ENCODE measurements at places on chromosomes 6 and 20.

DNA sequence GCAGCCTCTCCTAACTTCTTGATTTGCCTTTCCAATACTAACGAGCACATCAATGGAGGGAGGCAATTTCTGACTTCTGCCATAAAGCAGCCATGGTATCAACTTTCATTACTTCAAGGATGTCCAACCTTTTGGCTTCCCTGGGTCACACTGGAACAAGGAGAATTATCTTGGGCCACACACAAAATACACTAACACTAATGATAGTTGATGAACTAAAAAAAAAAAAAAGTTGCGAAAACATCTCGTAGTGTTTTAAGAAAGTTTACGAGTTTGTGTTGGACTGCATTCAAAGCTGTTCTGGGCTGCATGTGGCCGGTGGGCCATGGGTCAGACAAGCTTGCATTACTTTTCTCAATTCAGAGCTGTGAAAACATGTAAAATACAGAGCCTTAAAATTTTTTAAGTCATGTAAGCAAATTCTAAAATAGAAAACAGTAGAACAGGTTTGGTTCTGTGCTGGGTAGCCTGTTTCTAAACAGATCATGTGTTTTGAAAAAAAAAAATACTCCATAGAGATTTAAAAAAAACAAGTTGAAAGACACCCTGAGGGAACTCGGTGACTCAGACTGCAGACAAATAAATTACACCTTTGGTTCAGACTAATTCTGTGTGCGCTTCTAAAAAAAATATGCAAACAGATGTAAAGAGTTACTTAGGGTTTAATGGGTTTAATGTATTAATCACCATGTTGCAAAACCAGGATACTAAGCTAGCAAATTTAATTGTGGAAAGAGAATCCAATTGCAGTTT lies 43.6 kb upstream of the SLC22A23 start:
- DNase-seq = peak; percentile 81

- DNase-seq = no peak
These were observed 76.1 kb upstream of the PRL start for GRCh38 chr6:22372922-22373321.

GRCh38 chr6:83370567-83370966 lies 60.3 kb downstream of the ME1 start:
- DNase-seq = no peak

DNA sequence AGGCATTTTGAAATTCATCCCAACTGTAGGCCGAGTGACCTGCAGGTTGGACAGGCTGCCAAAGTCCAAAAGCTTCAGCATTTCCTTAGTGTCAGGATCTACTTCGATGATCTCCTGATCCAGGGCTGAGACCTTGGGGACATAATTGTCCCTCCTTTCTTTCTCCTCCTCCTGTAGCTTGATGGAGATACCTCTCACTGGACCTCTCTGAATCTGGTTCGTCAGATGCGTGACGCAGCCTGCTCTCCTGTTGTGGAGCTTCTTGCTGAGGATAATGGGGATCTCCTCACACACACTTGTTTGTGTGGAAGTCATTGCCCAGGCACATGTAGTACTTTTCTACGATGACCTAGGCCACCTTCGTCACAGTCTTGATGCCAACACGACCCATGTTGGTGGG lies 1.5 kb upstream of the MAS1L start:
- DNase-seq = no peak

DNA sequence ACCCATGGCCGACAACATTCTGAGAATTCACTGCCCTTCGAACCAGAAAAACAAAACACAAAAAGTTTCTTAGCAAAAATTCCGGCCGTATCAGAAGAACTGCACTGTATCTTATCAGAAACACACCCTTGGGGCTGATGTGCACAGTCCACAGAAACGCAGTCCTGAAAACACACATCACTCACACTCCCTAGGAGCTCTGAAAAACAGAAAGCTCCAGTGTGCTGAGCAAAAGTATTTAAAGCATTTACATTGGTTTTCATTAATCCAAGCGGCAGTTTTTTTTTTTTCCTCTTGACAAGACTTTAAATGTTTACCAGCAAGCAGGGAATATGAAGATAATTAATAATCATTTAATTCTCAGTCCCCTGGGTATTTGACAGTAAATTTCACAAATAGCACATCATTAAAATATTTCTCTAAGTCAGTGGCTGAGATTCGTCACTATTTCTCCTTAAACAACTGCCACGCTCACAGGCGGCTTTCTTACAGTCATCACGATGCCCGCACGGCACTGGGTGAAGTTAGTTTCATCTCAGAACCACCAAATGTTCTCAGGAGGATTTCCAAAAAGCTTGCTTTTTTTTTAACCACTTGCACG lies 13.3 kb downstream of the NFATC2 start:
- peak; percentile 81 for DNase-seq

DNA sequence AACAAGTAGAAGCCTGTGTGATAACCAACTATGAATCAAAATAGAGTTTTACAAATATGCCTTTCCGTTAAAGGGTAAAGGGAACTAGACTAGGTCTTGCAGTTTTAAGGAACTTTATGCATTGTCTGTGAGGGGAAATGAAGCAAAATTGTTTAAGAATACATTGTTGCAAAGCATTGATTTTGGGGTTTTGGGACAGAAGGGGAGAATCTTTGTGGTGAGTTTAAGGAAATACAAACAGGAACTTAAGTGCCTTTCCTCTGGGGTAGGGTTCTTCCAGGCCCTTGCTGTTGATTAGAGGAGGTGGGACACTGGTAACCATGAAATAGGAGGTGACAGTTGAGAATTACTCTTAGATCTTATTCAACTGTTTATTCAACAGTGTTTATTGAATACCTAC lies 4.7 kb downstream of the MAPK14 start:
- DNase-seq = no peak

DNA sequence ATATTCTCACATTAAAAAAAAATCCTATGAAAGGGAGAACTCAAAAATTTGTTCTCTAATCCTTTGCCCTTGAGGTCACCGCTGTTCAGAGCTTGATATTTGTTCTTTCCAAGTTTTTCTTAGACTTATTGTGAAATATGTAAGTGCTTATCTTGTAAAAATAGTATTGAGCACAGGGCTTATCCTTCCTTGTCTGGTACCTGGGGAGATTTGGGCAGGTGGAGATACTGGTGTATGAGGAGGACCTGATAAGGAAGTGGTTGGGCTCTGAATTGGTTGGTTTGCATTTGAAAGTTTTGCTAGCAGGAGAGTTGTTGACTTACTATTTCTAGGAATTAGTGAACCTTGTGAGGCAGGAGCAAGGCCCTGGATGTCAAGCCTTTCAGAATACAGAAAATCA lies 28.9 kb upstream of the ANKEF1 start:
- DNase-seq = no peak

DNA sequence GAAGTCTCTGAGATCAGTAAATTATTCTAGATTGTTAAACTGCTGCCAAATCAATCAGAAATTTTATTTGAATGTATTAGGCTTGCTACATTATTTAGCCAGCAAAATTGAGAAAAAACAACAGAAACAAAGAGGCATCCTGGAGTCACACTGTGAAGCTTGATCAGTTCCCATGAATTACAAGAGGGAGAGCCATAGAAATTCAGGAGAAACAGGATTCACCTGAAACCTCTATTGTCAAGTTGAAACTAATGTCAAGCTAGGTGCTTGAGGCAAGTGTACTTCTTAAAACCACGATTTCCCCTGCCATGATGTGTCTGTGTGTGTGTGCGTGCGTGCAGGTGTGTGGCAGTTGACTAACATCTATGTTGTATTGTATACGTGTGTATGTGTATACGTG lies 439.1 kb upstream of the NOX3 start:
- no peak for DNase-seq

DNA sequence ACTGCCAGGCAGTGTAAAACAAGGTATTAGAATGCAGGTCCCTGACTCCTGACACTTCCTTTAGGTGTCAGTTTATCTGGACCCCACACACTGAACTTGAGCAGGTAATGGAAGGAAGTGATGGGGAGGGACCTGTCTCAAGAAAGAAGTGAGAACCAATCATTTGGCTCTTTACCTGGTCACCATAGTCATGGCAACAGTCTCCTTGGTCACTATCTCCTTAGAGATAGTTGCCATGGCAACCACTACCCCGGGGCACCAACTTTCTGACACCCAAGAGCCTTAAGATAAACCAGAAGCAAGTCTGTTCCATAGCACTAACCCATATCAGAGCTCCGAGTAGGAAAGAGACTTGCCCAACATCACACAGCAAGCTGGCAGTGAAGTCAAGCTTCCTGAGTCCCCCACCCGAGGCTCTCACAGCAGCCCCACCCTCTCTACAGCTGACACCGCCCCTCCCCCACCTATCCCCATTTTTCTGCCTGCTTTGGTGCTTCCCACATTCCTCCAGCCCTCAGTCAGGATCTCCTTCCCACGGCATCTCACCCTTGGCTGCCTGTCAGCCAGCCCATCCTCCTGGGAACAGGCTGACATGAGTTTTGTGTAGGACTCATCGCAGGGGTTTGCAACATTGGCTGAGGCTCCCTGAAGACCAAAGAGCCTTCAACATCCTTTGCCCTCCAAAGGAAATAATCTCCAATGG lies 16.3 kb upstream of the HM13 start:
- peak; percentile 92 for DNase-seq

- DNase-seq = no peak
These were observed 49.6 kb upstream of the NT5E start for GRCh38 chr6:85400331-85400730.

GRCh38 chr6:135324531-135324930 lies 143.4 kb downstream of the MYB start:
- no peak for DNase-seq

- no peak for DNase-seq
These were observed 3.3 kb downstream of the HSP90AB1 start for GRCh38 chr6:44250067-44250717.

DNA sequence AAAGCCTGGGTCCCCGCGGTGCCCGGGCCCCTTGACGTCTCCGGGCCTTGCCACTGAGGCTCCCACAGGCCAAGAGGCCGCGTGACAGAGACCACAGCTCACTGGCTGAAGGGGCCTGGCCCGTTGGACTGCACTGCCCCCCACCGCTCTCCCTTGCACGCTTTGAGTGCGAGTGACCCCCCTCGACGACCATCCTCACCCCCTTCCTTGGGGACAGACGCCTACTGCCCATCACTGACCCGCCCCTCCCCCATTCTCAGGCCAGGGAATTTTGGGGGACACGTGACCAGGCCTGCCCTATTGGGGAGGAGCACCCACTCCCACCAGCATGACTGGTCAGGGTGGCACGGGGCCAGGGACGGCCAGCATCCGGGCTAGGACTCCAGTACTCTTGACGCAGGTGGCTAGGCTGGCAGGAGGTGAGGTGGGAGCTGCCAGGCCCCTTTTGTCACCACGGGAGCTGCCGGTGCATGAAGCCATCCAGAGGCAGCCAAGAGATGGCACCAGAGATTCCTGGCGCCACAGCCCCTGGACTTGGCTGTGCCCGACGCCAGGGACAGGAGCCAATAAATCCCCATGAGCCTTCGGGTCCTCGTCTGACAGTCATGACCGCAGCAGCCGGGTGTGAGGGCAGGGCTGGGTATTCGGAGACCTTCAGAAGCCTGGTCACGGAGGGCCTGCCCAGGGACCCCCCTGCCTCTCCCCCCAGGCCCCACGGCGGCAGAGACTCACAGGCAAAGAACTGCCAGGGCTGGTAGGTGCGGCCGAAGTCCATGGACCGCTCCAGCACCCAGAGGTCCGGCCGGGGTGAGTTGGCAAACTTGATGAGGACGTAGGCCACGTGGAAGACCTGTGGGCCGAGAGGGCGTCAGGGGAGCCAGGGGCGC lies 14.5 kb downstream of the LAMA5 start:
- no peak for DNase-seq

GRCh38 chr6:105069821-105070445 lies 109.9 kb downstream of the POPDC3 start:
- DNase-seq = peak; percentile 10

DNA sequence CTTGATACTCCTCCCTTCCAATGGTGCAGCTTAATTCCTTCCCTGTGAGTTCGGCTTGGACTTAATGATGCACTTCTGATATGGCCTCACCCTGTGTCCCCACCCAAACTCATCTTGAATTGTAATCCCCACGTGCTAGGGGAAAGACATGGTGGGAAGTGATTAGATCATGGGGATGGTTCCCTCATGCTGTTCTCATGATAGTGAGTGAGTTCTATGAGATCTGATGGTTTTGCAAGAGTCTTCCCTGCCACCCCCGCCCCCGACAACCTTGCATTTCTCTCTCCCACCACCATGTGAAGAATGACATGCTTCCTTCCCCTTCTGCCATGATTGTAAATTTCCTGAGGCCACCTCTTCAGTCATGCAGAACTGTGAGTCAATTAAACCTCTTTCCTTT lies 50.3 kb upstream of the HLA-G start:
- DNase-seq = no peak

GRCh38 chr6:40671694-40672050 lies 84.5 kb upstream of the LRFN2 start:
- DNase-seq = no peak

DNA sequence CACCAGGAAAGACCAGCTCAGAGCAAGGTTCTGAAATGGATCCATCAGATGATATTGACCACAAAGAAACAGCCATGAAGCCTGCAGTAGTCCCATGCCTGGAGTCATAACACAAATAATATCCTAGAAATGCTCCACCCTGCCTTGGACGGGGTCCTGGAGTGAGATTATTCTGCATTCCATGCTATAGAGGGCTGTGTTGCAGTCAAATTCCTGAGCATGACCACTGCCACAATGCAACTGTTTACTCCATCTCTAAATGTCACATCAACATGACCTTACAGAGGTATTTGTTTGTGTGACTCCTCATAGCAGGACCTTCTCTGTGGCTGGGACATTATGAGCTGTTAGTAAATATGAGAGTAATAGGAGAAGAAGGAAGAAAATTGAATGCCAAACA lies 257.5 kb upstream of the TCF21 start:
- peak; percentile 67 for DNase-seq

DNA sequence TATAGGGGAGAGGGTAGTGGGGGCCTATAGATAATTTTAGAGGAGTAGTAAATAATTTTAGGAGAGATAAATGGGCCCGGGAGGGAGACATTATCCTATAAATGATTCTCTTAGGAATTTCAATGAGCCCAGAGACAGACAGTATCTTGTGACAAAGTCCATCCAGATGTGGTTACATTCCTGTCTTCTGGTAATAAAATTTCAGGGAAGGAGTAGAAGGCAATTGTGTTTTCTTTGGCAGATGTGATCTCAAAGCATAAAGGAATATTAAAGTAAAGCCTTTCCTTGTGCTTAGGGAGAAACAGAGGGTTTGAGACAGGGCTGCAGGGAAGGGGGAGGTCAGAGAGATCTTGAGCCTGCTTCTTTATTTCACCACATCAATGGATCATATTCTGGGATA lies 979.8 kb upstream of the GJE1 start:
- peak; percentile 65 for DNase-seq

Measured in EH (cell line).